Right ventricle myocardium inferior (tissue), 1 donor: ENCODE measurements at places on chromosomes 1 and 21. TPM values are rescaled to one million over a fixed set of nuclear protein-coding genes. Genes with fewer than 3 reads are reported as not detected.

DNA sequence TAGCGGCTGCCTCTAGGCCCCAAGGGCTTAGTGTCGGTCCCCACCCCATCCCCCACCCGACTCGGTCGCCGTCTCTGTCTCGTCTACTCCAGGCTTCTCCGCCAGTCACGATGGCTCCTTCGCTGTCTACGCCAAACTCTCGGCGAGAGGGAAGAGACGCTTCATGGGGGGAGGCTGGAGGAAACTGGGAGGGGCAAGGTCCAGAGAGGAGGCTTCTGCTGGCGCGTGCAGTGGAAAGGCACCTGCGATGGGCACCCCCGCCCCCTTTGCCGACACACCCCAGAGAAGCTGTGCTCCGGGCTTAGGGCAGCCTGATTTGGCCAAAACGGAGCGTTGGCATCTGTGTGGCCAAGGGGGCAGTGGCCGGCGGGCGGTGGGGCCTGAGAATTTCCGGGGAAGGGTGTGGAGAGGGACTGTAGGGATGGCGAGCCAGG, 1.2 kb upstream of the CSMD2 start:
- DNase-seq: no peak

DNA sequence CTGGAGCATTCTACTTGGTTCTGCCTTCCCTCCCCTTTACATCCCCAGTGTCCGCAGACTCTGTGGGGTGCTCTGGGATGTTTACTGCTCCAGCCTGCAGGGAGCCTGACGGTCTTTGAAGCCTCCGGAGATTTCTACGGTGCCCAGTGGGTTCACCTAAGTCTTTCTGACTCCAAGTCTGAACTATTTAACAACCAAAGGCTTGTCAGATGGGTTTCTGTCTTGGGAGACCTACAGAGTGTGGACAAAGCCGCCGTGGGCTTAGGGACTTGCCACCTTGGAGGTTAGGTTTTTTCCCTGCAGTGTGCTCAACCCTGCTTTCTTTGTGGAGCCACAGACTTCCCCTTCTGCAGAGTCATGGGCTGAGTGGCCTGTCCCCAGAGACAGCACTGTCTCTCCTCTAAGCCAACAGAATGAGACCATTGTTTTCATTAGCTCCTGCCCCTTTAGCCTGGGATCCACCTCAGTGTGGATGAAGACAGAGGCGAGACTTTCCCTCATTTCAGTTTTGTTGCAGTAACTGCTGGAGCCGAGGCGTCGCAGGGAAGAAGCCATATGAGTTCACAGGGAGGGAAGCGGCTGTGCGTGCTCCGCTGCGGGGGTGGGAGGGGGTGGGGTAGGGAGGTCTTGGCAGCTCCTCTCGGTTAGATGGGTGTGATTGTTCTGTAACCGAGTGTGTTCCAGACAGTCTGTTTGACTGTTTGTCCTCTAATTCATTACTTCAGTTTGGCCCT, 120.7 kb downstream of the CNIH3 start:
- no peak for DNase-seq

DNA sequence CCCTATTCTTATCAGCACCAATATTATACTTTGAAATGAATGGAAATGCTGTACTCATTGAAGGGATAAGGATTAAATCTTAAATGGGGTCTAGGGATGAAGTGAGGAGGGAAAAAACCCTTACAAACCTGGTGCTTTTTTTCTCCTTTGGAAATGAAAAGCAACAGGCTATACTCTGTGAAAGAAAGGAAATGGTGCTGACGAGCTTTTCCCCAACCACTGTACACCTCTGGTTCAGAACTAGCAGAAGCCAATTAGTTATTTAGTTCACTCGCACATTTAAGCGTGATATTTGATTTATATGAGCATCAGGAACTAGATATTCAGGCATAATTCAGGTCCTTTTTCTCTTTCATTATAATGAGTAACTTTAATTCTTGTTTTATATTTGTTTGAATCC, 74.5 kb upstream of the S1PR1 start:
- DNase-seq: no peak

DNA sequence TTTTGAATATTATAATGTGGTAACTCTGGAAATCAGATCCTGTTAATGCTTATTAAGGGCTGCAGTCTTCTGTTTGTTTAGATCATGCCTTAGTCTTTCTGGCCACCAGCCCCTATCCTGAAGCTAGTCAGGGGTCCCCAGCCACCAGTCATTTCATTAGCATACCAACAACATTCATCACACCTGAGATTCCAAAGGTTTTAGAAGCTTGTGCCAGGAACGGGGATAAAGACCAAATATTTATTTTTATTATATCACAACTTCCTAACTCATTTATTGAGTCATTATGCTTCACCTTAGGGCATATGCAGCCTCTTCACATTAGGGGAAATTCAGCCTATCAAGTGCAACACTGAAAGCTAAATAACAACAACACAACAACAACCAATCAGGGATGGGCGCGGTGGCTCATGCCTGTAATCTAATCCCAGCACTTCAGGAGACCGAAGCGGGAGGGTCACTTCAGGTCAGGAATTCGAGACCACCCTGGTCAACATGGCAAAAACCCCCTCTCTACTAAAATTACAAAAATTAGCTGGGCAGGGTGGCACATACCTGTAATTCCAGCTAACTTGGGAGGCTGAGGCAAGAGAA, 2.9 kb upstream of the PSEN2 start:
- DNase-seq: no peak

GRCh38 chr1:174112489-174113162, 46.7 kb upstream of the RABGAP1L start:
- DNase-seq: no peak

GRCh38 chr1:89822109-89822962, 1.5 kb downstream of the LRRC8D start:
- no peak for DNase-seq

- DNase-seq: no peak
Measured at GRCh38 chr1:232854798-232855159, 49.6 kb downstream of the MAP10 start.

DNA sequence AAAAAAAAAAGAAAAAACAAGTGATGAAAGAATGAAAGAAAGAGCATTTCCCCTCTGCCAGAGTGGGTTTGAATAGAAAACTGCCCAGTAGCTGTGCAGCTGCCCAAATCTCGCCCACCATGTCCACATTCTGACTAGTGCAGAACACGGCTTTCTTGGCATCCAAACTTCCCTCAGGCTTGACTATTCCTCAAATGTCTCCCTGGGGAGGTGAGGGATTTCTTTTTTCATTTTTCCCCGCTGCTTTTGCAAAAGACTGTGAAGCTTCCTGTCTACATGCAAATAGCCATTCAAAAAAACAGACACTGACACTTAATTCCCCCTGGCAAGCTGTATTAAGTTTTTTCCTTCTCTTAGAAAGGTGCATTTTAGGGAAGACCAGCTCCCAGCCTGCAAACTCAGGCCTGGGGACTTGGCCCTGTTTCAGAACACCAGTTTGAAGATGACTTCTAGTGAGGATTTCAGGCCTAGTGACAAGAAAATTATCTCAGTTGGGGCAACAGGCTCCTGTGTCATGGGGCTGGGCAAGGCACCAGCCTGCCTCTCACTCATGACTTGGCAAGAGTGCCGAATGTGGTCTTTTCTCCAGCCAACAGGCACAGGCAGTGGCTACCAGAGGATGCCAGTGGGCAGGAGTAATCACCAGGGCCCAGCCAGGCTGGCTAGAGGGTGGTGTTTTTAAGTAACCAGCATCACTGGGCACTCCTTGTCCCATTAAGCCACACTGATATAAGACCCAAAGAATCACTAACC, 178.1 kb upstream of the NFIA start:
- DNase-seq: peak; percentile 81

DNA sequence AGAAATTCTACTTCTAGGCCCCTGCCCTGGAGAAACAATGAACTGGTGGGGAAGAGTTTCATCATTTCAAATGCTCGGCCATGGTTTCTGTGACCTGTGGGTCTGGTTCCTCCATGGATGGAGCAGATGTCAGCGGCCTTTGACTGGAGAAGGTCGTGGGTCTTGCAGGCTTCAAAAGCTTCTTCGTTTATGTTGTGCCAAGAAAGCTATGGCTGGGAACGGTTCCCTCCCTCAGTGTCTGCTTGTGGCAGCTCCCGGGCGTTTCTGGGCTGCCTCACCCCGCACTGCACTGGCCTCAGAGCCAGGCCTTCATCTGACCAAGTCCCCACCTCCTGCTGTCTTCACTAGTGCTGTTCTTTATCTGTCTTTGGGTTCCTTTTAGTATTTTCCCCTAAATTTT, 46.4 kb upstream of the POFUT2 start:
- DNase-seq: peak; percentile 18

- DNase-seq: no peak
Measured at GRCh38 chr21:36509973-36510664, 30.2 kb upstream of the CLDN14 start.

DNA sequence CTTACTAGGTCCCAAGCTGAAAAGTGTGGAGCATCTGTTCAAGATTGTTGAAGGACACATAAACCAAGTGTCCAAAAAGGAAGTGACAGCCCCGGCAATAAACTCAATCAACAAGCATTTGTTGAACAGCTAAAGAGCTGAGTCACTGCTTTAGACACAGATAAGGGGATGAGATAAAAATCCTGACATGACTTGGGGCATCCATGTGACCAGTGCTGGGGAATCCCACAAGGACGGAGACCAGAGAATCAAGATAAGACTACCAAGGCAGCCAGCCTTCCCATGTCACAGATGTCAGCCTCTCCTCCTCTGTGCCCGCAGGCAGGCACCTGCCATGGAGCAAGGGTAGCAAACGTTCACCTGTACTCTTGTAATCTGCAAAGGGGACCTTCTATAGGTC, 118.6 kb upstream of the KAZN start:
- no peak for DNase-seq

DNA sequence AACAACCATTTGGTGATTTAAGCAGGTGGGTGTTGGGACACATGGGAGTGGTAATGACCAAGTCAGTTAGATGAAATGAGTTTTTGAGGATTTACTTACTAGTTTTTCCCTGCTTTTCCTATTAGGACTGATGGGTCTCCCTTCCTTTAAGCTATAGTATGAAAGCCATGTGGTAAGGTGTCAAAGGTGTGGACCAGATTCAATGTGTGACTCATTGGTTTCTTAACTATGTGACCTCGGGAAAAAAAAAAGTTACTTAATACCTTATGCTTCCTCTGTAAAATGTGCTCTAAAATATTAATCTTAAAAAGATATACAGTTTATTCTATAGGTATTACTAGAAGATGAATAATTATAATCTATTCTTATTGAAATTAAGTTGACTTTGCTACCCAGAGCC, 93.7 kb downstream of the DUSP10 start:
- DNase-seq: no peak

DNA sequence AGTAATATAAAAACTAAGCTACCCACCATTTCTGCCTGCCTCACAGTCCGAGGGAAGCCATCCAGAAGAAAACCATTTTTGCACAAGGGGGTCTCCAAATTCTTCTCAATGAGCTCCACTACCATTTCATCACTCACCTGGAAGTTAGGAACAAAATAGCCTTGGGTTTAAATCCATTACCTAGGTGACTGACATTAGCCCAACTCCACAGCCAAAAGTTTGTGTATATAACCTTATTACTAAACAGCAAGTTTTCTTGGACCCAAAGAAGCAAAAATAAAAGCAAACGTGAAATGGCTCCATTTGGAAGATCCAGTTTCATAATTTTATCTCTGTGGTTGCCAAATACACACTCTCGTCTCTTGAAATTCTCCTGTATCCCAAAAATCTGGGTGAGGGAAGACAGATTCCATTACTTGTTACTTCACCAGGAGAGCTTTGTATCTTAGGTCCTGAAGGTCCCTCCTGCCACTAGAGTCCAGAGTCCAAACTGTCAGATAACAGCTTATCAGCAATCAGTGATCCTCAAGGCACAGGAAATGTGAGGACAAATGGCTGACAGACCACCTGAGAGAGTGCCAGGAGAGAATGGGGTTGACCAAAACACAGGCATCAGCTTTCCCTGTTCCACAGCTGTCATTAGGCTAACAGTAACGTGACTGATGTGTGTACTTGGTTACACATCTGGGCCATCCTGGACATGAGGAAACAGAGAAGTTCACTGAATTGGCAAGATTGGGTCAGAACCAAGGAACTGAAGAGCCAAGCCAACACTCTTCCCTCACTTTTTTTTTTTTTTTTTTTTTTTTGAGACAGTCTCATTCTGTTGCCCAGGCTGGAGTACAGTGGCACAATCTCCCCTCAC, 14.9 kb downstream of the AK2 start:
- DNase-seq: no peak

- peak; percentile 22 for DNase-seq
Measured at GRCh38 chr21:43262427-43262826, 93.6 kb downstream of the CRYAA start.

DNA sequence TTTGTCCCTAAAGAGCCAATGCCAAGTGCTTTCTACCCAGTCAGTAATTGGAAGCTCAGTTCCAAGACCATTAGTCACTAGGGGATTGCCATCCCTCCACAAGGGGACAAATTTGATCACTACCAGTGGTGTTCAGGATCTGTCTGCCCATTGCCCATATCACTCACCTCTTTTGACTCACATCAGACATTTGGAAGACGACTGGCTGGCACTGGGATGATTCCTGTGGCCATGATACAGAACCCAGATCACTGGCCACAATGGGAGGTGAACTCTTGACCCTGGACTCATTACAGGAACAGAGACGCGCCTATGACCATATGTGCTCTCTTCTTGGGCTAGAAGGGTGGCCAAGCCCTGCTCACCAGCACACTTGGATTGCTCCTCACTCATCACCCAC, 71.0 kb downstream of the COLGALT2 start:
- no peak for DNase-seq

- DNase-seq: no peak
Measured at GRCh38 chr1:163395790-163396189, 74.0 kb downstream of the NUF2 start.

The GJA4 gene
- 23.0 TPM for total RNA-seq

The KIFAP3 gene
- 31.0 TPM for total RNA-seq

The SGIP1 gene
- total RNA-seq: 3.5 TPM

The NBPF4 gene
- not detected for total RNA-seq

The SFN gene
- not detected for total RNA-seq

The OR2C3 gene
- 0.03 TPM for total RNA-seq
